ENCODE measurements at places on chromosomes 5 and 9.

DNA sequence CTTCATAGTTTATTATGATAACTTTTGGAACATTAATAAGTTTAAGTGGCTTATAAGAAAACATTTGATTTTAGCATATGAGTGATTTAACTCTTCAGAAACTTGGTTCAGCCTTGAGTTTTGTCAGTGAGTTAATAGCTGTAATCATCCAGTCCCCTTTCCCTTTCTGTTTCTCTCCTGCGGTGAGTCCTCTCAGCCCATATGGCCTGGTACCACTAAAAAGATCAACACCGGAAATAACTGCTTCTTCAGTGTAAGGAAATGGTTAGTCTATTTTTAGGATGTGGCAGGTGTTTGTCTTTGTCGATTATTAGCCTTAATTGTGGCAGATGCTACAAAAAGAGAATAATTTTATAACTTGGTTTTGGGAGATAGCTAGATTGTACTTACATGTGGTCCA, 120.2 kb upstream of the GRHPR start:
- no peak for DNase-seq

DNA sequence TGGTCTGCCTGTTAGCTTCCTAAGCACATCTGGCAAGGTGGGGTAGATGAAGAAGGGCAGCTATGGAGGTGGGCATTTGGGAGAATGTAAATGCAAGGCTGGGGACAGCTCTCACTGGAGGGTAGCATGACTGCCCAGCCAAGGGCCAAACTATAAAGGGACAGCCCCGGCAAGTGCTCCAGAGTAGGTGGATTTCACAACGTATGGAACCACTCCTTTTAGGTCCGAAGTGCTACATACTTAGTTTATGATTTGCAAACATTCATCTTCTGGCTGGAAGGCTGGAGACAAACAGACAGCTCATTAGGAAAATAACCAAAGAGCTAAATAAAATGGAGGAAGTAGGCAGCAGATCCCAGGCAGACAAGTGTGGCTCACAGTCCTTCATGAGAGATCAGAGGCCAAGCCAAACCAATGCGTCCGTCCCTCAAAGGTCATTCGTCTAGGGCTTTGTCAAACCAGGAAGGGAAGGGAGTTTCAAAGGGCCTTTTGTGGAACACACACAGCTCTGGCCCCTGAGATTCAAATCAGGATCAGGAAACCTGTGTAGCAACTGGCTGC, 42.5 kb upstream of the GLRX start:
- peak; percentile 49 for DNase-seq

- DNase-seq: no peak
Observed at GRCh38 chr5:127370631-127371030, 80.0 kb downstream of the MEGF10 start.

GRCh38 chr5:76776391-76776790, 42.4 kb upstream of the F2RL1 start:
- DNase-seq: no peak

DNA sequence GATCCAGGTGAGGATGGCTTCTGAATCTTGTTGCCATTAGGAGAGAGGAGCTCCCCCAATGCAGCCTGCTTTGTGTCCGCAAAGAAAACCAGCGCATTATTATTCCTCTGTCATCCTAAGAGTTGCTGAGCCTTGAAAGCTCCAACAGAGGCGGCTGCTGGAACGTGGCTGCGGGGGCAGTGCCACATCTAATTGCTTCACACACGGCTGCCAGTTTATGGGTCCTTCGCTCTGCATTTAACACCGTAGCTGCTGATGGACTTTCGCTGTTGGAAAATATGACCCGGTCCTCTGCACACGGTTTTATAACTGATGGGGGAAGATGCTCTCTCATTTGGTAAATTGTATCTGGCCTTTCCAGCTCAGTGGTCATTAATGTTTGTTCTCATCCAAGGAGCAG, 38.0 kb downstream of the ZNF622 start:
- no peak for DNase-seq

GRCh38 chr9:118263949-118264348, 559.7 kb downstream of the TLR4 start:
- DNase-seq: no peak

DNA sequence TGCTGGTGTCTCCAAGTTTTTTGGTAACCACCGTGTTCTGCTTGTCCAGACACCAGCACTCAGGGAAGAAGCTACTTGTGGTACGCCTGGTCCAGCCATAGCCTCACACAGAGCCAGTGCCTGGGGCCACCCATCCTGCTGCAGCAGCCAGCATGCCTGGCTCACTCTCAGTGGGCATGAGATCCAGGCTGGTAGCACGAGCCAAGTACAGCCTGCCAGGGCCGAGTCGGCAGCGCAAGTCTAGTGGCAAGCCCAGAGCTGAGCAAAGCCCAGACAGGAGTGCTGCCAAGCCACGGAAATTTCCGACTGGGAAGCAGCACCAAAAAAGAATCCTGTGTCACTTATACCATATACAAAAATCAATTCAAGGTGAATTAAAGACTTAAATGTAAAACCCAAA, 36.3 kb upstream of the FBXL17 start:
- no peak for DNase-seq

DNA sequence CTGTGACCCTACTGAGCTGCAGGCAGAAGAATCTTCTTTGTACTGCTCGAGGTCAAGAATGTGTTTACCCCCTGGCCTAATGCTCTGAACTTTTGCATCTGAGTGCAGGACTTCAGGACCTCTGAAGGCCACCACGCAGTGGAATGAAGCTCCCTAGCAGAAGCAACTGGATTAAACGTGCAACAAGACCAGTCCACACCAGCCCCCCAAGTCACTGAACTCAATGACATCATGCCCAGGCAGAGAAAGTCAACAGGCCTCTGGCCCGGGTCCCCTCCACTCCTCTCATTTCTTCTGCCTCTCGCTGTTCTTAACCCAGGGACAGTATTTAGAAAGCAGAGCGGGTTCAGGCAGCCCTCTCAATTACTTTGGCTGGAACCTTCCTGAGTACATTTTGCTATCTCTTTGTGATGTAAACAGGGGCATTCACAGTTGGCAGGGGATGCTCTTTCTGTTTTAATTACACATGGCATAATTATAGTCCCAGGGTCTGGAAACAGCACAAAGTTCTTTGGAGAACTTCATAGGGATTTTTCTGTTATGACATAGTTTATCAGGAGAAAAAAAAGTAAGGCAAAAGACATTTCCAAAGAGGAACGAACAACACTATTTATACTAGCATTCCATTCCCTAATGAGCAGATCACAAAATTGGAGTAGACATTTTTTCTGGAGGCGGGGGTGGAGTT, 108.2 kb upstream of the SPATA31D4 start:
- no peak for DNase-seq

DNA sequence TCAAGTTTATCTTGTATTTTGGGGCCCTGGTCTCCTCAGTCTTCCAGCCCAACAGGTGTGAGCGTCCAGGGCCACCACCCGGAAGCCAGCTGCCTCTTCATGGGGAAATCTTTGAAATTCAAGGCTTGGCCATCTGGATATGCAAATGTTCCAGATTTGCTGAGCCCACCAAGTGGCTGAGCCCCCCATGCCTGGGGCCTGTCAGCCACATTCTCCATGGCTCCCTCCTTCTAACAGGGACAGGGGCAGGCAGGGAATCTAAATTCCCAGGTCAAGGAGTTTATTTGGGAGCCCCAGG, 14.2 kb upstream of the CXXC5 start:
- no peak for DNase-seq

DNA sequence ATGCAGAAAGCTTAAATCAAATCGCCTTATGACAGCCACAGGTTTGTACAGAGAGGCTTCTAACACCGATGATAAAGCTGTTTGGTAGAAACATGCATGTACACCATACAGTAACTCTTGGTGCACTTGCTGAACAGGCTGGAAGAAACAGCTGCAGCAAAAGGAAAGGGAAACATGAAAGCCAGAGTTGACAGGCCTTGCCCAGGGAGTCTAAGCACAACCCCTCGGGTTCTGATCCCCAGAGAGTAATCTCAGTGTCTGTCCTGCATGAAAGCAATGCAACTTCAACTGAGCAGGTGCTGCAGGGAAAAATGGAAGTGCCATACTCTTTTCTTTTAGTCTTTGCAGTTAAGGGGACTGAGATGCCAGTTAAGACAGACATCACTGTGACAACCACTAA, 419.9 kb downstream of the BNC2 start:
- no peak for DNase-seq

DNA sequence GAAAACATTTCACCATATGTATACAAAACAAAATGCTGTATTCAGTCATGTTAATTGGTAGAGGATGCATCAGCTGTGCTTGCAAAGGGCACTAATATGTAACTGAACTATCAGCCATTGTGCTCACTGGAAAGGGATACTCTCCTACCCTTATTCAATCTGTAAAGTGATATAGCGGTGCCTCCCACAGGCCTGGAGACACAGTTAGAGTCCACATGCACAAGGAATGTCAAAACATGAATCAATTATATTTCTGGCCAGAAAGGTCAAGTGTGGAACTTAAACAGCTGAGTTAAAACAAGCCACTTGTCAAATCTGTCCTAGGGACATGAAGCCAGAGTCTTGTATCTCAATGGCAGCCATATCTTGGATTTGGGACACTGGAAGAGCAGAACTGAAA, 71.2 kb upstream of the IZUMO3 start:
- peak; percentile 17 for DNase-seq

GRCh38 chr5:127210042-127210441, 80.6 kb upstream of the MEGF10 start:
- DNase-seq: peak; percentile 38

DNA sequence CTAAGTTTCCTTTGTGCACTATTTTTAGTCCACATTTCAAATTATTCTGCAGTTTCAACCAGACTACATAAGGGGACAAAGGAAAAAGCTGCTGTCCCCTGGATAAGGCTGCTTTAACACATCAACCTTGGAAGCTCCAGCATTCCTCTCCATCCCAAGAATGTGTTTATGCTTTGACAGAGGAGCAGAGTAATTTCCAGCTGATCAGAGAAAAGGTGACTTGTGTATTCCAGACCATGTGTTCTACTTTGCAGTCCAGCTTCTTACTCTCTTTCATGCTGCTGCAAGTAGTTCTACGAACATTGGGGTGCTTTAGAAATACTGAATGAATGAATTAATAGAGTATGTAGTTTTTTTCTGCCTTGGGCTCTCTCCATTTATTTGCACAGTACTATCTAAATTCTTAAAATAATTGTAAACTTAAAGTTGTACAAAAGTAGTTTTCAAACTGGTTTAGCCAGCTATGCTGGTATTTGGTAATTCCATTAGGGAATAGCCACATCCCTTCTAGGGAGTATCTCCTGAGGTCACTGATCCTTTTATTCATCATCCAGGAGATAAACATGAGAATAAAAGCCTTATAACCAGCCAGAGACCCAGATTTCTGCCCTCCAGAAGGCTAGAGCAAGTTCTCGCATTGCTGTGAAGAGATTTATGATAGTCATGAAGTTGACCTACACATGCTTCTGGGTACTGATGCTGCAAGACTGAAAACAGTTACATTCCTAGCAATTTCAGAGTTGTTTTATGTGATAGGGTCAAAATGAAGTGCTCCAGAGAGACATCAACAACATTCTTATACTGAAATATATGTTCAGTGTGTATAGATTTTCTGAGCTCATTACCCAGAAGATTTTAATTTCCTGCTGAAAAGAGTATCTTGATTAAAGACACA, 215.2 kb downstream of the COMMD10 start:
- peak; percentile 58 for DNase-seq

- peak; percentile 20 for DNase-seq
Observed at GRCh38 chr5:133775584-133776304, 163.4 kb upstream of the FSTL4 start.

GRCh38 chr5:133818031-133818431, 150.4 kb downstream of the C5orf15 start:
- peak; percentile 66 for DNase-seq

GRCh38 chr9:33202552-33203201, 35.5 kb upstream of the B4GALT1 start:
- DNase-seq: no peak

DNA sequence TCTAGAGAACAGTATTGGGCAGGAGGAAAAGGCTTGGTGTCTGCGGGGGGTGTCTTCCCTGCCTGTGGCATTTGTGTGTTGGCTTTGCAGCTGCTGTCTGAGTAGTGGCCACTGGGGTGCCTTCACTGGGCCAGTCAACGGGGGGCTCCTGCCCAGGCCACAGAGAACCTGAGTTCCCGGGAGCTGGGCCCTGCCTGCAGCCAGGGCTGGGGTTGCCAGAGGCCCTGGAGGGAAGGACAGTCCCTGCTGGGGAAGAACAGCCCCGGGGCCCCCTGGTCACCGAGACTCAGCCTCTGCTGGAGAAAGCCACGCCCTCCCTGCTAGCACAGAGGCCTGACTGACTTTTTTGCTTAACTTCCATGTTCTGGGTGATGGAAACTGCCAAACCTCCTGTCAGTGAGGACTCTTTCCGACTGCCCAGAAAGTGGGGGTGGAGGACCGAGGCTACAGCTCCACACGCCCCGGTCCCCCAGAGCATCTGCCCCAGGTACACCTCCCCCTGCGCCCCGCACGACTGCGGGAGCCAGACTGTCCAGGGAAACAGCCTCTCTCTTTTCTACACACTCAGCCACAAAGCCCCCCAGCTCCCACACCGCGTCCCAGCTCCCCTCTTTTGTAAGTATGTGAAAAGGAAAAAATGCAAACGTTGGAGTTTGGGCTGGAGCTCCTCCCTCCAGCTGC, 133.4 kb downstream of the DAB2IP start:
- DNase-seq: no peak

DNA sequence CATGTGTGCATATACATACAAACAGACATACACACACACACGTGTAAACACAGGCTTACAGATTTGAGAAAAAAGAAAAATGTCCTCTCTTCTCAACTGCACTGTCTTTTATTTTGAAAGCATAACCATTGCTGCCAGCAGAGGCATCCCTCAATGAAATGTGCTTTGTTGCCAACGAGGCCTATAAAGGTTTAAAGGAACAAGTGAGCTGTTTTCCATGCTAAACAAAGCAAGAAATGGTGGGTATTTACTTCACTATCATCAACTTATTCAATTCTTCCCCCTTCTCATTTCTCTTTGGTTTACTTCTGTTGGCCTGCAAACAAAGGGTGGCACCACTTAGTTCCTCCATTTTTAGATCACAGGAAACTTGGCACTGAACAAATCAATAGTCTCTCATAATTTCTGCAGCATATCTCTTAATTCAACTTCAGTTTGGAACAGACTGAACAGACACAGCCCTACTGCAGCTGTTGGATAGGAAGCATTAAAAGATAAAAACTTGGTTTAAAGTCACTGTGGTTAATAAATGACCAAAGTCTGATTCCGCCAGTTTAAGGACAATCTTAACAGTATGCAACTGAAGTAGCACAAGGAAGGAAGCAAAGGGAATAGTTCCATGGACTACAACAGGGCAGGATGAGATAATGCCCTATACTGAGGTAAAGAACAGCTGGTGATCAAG, 21.7 kb downstream of the TTC33 start:
- DNase-seq: no peak

DNA sequence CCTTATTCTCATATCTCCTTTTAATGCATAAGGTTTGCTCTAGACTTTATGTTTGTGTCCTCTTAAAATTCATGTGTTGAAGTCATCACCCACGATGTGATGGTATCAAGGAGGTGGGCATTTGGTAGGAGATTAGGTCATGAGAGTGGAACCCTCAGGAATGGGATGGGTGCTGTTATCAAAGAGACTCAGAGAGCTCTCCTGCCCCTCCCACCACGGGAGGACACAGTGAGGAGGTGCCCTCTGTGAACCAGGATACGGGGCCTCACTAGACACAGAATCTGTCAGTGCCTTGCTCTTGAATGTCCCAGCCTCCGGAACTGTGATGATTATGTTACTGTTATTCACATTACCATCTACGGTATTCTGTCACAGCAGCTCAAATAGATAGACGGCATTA, 359.0 kb downstream of the IRX1 start:
- no peak for DNase-seq
